ENCODE measurements at places on chromosomes 5 and 9. TPM values are rescaled to one million over a fixed set of nuclear protein-coding genes. Genes with fewer than 3 reads are reported as not detected.

Gene FRMPD1
- total RNA-seq: not detected

Gene ANXA1
- 570 TPM for total RNA-seq

Gene GPSM1
- total RNA-seq: 27.4 TPM

Gene CBY3
- not detected for total RNA-seq

Gene PRELID2
- 16.9 TPM for total RNA-seq

Gene PCDHGA1
- total RNA-seq: 1.1 TPM

Gene PROB1
- total RNA-seq: 1.0 TPM

Gene OGN
- total RNA-seq: 0.57 TPM

Gene SHLD3
- 2.5 TPM for total RNA-seq

Gene GABRA6
- total RNA-seq: not detected

Gene SNCB
- not detected for total RNA-seq

Gene SLCO6A1
- total RNA-seq: not detected

Gene GRXCR2
- not detected for total RNA-seq

Gene ZNF462
- total RNA-seq: 12.9 TPM

Gene FUT7
- not detected for total RNA-seq

Gene SLC36A3
- not detected for total RNA-seq

Gene CAST
- total RNA-seq: 127 TPM

Gene GGTA1
- total RNA-seq: not detected

Gene TAF11L5
- not detected for total RNA-seq

Gene TMEM232
- total RNA-seq: 3.4 TPM

Gene SMIM33
- total RNA-seq: not detected

Gene STKLD1
- total RNA-seq: 0.55 TPM

Gene WHRN
- 2.3 TPM for total RNA-seq

Gene HMMR
- total RNA-seq: 4.2 TPM

Gene FOXD4L6
- total RNA-seq: 0.09 TPM

Gene PCDHA12
- total RNA-seq: 0.09 TPM

Measured in smooth muscle cell of bladder (primary cell).